ENCODE measurements at places on chromosomes 5 and 9.

- DNase-seq = no peak
These were observed 20.6 kb downstream of the KCNMB1 start for GRCh38 chr5:170368586-170368985.

DNA sequence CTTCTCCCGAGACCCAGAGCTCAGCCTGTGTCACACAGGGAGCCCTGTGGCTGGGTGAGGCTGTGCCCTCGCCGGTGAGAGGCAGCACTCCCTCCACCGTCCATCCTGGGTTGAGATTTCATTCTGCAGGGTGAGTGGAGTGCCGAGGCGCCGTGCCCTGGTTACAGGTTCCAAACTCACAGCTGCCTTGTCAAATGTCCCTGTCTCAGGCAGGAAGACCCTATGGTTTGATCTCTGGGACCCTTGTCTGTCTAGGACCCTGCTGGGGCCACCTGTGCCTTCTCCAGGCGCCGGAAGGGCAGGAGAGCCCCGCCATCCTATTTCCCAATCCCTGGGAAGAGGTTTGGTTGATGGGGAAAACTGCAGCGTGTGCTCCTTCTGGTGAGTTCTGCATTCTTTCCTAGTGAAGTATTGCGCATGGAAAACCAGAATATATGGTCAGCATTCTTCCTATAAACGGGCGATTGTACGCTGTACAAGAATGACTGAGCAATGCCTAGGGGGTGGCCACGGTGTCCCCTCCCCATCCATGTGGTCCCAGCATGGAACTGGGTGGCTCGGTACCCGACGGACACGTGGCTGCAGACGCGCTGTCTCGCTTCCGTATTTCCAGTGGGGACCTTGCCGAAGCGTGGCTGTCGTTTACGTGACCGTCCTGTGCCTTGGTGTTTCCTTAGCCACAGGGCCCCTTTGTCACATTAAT lies 95.9 kb upstream of the COL5A1 start:
- peak; percentile 15 for DNase-seq

- no peak for DNase-seq
These were observed 2.3 kb downstream of the ICE1 start for GRCh38 chr5:5424736-5425135.

- DNase-seq = no peak
These were observed 149.2 kb upstream of the ARRDC3 start for GRCh38 chr5:91532281-91532680.

- DNase-seq = no peak
These were observed 5.0 kb upstream of the CXXC5 start for GRCh38 chr5:139642891-139643871.

DNA sequence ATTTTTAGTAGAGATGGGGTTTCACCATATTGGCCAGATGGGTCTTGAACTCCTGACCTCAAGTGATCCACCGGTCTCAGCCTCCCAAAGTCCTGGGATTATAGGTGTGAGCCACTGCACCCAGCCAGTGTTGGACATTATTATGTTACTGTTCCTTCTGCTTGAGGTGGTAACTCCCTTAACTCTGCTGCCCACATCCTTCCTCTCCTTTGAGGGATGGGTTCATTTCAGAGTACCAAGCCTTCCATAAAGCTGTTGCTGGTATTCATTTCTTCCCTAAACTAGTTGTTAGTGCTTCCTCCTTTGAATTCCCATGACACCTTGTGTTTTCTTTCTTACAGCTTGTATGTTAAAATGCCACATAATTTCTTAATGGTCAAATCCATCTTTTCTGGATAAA lies 54.0 kb downstream of the CTNNA1 start:
- DNase-seq = no peak

Measured in hippocampal formation (tissue), 2 donors.